ENCODE measurements at places on chromosomes 3 and 15.

GRCh38 chr3:41352510-41352909, 153.2 kb downstream of the CTNNB1 start:
- DNase-seq, result no peak

DNA sequence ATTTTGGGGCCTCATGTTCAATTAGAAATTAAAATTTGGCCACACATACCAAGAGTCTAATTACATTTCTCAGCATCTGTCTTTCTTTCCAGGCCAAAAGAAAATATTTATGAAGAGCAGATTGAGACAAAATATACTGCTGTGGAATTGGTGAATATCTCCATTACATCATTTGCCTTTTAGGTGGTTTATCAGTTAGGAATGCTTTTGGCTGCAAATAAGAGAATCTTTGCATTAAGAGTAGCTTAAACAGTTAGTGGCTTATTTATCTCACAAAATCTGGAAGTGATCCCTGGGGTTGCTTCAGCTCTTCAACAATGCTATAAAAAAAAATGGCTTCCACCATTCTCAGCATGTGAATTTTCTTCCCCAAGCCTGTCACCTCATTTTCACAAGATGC, 308.7 kb downstream of the MAGI1 start:
- DNase-seq, result no peak

DNA sequence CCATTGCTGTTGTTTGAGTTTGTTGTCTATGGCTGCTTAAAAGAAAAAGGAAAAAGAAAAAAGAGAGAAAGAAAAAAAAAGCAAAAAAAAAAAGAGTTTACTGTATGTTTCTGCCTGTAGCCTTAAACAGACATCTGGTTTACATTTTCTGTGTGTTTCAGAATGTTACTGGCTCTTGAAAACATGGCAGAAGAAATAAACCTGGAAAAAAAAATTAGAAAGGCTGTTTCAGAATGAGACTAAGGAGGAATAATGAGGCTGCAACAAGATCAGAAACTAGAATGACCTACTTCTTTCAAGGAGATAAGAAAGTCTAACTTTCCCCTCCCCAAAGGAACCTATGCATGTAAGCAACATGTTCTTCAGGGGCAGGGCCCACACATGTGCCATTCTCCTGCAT, 292.1 kb downstream of the DIPK2A start:
- no peak for DNase-seq

GRCh38 chr3:72100080-72100511, 315.1 kb upstream of the PROK2 start:
- no peak for DNase-seq

- no peak for DNase-seq
Measured at GRCh38 chr3:71144525-71145253, 438.8 kb downstream of the FOXP1 start.

DNA sequence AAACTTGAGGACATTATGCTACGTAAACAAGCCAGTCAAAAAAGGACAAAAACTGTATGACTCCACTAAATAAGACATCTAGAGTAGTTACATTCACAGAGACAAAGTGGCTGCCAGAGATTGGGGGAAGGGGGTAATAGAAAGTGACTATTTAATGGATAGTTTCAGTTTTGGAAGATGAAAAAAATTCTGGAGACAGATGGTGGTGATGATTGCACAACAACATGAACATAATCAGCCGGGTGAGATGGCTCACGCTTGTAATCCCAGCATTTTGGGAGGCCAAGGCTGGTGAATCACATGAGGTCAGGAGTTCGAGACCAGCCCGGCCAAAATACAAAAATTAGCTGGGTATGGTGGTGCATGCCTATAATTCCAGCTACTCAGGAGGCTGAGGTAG, 40.6 kb downstream of the DPP8 start:
- no peak for DNase-seq

DNA sequence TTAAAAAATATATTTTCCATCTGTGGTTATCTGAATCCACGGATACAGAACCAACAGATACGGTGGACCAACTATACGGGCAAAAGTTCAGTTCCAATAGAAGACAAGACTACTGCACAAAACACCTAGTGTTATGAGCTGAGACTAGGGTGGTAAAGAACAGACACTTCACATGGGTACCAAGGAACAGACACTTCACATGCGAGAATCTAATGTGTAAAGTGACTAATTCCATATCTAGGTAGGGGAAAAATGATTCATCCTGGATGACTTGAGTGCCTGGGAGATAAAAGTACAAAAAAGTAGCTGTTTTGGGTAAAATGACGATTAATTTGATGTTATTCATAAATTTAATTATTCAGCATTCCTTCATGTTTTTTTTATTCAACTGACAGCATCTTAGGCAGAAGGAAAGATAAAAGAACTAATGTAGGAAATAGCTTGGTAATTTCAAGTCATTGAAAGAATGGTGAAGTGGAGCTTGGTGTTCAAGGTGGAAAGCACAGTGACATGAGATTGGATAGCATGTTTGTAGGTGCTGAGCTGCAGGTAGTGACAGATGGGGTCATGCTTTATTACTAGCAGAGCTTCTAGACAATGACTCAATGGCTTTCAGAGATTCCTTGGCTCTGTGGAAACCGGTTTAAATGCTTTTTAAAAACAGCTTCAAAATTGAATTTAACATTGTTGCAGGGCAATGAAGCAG, 5.2 kb downstream of the CD200 start:
- DNase-seq, result no peak

GRCh38 chr3:50319181-50319893, 3.2 kb downstream of the HYAL2 start:
- DNase-seq, result no peak

GRCh38 chr3:21170964-21171363, 580.0 kb downstream of the ZNF385D start:
- no peak for DNase-seq

DNA sequence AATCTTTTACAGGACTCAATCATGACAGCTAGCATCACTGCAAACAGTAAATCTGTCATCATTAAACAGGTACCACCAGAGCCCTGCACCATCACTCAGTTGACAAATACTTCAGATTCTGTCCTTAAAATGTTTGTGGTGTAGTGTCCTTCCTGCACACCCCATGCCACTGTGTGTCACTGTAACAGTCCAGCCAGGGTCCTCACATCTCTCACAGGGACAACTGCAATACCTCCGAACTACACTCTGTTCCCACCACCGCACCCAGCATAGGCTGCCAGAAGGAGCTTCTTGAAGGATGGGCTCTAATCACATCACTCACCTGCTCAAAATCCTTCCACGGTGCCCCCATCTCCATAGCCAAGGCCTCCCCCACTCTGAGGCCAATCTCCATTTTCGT, 90.2 kb upstream of the FGF12 start:
- DNase-seq, result no peak

- no peak for DNase-seq
Measured at GRCh38 chr15:38743147-38743546, 178.5 kb upstream of the RASGRP1 start.

- no peak for DNase-seq
Measured at GRCh38 chr15:80061582-80061981, 2.1 kb downstream of the ZFAND6 start.

DNA sequence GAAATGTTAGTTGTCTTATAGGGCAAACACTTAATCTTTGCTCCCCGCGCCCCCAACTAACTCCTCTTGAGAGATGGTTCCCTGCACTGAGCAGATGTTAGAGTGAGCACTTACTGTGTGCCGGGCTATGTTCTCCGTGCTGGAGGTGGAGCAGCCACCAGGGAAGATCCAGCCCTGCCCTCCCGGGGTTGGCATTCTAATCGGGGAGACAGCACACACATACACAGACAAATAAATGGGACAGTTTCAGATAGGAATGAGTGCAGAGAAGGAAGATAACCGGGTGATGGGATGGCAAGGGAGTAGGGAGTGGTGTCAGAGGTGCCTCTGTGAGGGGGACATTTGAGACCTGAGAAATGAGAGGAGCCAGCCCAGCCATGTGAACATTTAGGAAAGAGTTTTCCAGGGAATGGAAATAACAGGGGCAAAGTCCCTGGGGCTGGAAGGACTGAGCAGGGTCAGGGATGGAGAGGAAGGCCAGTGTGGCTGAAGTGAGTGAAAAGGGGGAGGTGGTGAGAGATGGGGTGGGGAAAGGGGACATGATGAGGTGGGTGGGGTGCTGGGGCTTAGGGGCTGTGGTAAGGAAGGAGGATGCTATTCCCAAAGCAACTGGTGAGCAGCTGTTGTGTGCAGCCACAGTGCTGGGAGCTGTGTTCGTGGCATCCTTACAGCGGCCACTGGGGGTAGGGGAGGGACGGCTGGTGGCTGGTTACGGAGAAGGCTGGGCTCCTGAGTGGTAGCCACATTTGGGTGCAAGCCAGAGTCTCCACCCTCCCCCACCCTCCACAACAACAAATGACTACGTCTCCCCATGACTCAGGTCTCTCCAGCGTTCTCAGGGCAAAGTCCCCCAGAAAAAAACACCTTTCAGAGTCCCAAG, 15.4 kb upstream of the FGD5 start:
- DNase-seq, result no peak

DNA sequence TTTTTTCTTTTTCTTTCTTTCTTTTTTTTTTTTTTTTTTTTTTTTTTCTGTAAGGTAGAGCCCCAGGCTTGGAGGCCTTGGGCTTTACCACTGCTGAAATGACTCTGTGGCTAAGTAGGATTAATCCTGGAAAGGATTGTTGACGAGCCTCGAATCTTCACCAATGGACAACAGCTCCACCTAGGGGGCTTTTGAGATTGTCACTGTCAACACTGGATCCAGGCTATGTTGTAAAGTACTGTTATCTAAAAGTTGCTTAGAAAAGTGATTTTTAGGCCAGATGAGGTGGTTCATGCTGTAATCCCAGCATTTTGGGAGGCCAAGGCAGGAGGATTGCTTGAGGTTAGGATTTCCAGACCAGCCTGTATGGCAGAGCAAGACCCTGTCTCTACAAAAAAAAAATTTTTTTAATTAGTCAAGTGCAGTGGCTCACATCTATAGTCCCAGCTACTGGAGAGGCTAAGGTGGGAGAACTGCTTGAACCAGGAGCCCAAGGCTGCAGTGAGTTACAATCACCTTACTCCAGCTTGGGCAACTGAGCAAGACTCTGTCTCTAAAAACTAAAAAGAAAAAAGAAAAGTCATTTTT, 41.6 kb downstream of the KLHL18 start:
- peak; percentile 74 for DNase-seq

All from ecto neural progenitor cell (in vitro differentiated cells).